Right ventricle myocardium superior (tissue), 1 donor: ENCODE measurements at places on chromosomes 1 and 21. TPM values are rescaled to one million over a fixed set of nuclear protein-coding genes. Genes with fewer than 3 reads are reported as not detected.

DNA sequence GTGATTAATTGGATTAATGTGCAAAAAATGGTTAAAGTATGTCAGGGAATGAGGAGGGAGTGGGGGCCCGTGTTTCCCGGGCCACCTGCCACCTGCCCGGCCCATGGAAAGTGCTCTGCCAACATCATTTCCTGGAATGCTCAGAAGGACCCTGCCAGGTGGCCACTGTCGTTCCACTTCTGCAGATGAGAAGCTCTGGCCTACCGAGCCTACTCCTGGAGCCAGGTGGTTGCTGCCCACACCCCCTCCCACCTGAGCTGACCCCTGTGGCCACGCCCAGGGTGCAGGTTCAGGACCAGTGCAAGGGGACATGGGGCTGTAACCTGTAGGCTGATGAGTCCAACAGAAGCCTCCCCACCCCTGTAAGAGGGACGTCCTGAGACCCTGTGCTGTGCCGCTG, 99.7 kb downstream of the PRDM16 start:
- DNase-seq, result no peak

DNA sequence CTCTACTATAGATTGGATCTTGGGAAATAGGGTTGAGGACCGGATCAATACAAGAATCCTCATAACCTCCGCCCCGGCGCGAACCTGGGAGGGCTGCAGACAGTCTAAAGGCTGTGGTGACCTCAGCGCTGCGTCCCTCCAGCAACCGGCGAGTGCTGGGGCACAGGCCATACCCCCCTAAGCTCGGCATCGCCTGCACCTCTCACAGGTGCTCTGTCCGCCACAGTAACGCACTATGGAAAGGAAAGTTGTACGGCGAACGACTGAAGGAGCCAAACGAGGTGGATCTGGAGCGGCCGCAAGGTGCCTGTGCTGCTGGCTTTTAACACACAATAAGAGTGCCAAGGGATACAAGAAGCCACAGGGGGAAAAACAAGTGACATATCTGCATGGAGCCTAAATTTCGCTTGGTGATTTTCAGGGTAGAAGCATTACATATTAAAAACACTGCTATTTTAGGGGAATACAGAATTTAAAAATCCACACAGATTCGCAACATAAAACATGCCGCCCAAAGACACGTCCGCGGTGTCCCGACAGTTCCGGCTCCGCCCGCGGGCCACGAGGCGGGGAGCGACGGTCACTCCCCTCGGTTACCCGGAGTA, 1.4 kb upstream of the RBM15 start:
- peak; percentile 67 for DNase-seq

GRCh38 chr21:15057285-15057684, 7.5 kb downstream of the NRIP1 start:
- no peak for DNase-seq

DNA sequence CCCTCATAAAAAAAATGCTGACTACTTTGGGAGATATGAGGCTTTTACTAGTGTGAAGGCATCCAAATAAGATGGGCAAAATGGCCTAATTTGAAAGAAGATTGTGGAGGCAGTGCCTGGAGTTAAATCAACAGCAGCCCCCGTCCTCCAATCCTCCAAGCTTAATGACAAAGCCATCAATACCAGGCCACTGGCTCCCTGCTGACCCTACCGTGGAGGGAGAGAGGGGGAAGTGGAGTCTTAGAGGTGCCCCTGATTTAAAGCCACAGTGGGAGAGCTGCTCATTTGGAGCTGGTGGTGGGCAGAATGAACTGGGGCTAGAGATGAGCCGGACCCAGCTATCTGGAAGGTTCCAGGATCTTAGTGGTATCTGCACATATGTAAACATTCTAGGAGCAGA, 24.3 kb upstream of the KNCN start:
- DNase-seq, result no peak

DNA sequence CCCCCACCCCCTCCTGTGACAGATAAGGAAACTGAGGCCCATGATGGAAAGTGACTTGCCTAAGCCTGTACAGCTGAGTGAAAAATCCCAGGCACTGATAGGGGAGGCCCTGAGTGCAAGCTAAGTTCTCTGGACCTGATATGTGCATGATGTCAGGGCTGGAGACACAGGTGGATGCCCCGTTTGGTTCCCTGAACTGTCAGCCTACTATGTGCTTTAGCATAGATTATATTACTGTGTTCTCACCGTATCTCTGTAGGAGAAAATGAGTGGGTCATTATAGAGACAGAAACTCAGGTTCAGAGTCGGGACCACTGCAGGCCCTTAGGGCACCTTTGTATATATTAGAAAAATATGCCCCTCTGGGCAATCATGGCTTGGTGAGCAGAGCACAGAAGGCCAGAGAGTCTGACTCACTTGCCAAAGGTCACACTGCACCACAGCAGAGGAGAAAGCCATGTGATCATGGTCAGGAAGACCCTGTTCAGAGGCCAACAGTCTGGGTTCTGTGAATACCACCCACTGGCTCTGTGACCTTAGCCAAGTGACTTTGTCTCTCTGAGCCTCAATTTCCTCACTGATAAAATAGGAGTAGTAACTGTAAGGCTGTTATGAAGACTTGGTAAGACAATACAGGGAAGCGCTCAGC, 145.8 kb upstream of the WNT4 start:
- no peak for DNase-seq

GRCh38 chr1:179121159-179121938, 39.5 kb downstream of the TOR3A start:
- no peak for DNase-seq

DNA sequence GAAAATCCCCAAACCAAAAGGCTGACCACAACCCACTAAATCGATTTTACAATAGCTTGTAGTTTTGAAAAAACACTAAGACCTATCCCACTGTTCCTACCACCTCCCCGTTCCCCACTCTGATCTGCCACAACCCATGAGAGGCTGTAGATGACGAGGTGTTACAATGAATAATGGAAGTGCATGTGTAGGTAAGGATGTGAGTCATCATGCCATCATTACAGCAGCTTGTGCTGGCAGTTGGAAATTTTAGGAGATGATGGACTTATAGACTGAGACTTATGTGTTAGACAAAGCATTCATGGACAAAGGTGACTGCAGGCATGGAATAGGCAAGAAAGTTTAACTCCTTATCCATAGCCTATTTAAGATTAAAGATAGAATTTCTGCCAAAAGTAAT, 184.7 kb upstream of the CACYBP start:
- no peak for DNase-seq

DNA sequence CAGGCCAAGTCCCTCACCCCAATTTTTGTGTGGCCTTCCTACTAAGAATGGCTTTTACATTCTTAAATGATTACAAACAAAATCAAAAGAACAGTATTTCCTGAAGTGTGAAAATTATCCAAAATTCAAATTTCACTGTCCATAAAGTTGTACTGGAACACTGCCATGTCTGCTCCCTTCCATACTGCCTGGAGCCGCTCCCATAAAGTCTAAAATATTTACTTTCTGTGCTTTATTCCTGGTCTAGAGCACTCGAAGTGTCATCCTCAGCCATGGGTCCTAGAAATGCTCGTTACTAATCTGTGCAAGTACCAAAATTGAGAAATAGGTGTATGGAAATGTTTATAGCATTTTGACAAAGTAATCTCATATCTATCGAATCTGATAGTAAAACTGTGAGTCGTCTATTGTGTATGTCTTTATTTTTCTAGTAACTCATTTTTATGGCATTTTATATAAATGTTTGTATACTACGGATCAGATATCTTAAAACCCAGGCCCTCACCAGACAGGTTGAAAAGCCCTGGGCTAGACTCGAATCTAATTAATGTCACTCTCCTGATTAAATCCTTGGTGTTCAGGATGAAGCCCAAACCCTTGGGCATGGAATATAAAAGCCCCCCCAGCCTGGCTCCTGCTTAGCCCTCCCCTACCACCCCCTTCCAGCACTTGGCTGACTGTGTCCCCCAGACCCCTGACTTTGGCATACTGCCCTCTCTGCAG, 4.9 kb downstream of the LBR start:
- DNase-seq, result no peak

GRCh38 chr1:213925531-213926182, 62.1 kb upstream of the PROX1 start:
- DNase-seq, result no peak

GRCh38 chr1:221078260-221078965, 199.2 kb downstream of the HLX start:
- DNase-seq, result no peak

- peak; percentile 79 for DNase-seq
Observed at GRCh38 chr1:116820369-116820768, 66.1 kb downstream of the CD2 start.

KRTAP7-1 gene
- total RNA-seq, result not detected

OXCT2 gene
- total RNA-seq, result 0.65 TPM

CCDC24 gene
- total RNA-seq, result 0.86 TPM
